ENCODE measurements at places on chromosomes 16 and 17.

DNA sequence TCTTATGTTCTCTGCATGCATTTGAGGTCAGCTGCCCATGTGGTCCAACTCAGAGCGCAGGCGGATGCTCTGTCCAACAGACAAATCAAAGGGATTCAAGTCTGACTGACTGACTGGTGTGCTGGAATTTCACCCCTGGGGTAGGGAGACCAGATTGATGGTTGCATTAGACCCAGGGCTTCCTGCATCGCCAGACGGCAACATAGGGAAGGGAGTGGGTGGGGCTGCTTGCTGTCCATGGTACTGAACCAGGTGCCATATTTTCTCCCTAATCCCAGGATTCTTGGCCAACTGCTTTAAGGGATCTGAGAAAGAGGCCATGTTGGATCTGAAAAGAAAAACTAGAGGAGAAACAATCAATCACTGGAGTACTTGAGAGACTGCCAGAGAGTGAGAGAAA is 332.0 kb downstream of the XYLT1 start:
- DNase-seq, result no peak

- DNase-seq, result no peak
Measured at GRCh38 chr16:88747588-88748301, 37.3 kb downstream of the PIEZO1 start.

- DNase-seq, result peak; percentile 72
Measured at GRCh38 chr16:56950881-56951771, 10.6 kb upstream of the CETP start.

GRCh38 chr16:19458722-19459379 is 41.2 kb downstream of the TMC5 start:
- no peak for DNase-seq

GRCh38 chr17:18190628-18191235 is 7.1 kb downstream of the ALKBH5 start:
- no peak for DNase-seq

DNA sequence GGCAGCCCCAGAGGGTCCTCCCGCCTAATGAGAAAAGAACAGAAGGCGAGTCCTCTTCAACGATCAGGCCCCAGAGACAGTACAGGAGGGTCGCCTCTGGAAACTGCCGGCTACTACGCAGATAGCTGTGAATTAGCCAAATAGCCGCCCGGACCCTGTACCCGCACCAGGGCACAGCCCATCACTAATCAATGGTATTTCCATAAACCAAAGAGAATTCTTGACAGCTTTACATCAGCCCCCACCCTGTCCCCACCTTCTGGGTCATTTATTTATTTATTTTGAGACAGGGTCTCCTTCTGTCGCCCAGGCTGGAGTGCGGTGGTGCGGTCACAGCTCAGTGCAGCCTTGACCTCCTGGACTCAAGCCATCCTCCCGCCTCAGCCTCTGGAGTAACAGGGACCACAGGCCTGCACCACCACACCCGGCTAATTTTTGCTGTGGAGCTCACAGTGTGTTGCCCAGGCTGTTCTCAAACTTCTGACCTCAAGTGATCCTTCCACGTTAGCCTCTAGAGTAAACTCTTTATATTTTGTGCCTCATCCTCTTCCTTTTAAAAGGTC is 805 bp upstream of the CLCN7 start:
- DNase-seq, result no peak

DNA sequence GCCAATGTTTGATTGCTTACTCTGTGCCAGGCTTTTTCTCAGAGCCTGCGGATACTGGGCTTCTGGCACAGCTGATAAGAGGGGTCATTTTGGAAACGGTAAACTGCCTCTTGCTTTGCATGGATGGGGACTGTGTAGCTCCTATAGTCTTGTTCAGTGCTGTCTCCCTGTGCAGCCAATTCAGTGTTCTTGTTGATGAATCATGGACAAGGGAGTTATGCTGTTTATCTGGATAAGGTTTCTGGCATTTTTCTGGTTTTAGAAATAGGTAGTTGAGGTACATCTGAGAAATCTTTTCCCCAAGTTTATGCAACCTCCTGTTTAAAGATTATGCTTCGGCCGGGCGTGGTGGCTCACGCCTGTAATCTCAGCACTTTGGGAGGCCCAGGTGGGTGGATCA is 16.7 kb upstream of the TANGO6 start:
- no peak for DNase-seq

- no peak for DNase-seq
Measured at GRCh38 chr16:50315346-50315997, 49.1 kb downstream of the ADCY7 start.

DNA sequence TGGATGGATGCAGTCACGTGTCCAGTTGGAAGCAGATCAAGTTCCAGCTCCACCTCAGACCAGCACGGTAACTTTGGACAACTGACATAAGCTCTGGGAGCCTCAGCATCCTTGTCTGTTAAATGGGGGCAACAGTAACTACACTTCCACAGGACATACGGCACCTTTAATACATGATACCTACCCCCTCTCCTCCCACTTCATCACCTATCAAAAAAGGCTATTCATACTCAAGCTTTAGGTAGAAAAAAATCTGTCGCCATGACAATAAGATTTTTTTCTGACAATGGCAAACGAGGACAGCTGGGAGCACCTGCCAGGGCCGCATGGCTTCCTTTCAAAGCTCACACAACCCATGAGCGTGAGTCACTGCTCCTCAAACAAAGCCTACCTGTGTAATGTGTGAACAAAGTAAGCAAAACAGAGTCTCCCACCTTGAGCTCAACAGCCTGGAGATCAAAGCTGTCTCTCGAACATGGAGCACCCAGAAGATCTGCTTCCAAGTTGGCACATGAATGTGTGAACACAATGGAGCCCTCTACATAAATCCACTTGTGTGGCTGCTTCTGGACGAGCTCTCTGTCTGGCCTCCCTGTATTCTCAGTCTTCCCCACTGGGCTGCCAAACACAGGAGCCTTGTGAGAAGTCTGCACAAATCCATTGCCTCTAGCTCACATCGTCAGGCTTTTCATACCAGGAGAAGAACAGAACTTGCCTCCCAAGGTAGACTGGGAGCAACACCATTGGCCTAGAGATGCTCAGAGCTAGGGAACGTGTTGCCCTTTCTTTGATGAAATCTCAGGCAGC is 459.7 kb downstream of the SOX9 start:
- no peak for DNase-seq

DNA sequence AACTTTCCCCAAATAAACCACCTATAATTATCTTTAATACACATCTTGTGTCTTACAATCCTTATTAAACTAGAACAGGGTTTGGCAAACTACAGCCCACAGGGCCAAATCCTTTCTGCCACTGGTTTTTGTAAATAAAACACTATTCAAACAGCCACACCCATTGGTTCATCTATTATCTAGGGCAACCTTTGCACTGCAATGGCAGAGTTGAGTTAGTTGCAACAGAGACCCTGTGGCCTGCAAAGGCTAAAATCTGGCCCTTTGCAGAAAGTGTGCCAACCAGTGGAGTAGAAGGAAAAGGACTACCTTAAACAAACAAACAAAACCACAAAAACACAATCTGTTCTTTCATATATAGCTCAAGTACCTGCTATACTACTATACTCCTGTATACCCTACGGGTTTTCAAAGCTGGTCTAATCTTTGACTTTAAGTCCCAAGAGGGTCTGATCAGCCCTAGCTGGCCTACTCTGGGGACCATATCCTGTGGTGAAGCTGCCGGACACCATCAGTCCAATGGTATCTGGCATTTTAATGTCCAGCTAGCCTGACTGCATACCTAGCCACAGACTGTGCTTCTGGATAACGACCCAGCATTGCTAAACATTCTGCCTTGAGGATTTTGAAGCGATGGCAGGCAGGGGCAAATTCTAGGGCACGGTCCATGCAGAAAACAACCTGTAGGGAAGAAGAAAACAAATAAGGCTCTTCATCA is 23.3 kb downstream of the CNP start:
- DNase-seq, result no peak

DNA sequence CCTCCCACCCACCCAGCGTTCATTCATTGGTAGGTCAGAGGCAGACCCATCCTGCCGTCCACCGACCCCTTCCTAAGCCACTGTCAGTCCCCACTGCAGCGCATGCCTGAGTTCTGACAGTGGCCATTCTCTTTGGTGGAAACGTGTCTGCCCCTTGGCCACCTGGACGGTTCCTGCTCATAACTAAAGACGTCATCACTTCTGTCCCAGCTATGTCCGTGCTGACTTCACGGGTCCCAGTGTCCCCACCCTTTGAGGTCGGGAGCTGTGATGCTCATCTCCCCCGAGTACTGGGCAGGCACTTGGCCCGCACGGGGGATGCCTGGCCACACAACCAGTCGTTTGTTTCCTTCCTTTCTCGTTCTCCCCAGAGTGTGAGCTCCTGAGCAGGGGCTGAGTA is 267.1 kb downstream of the C16orf95 start:
- DNase-seq, result no peak

DNA sequence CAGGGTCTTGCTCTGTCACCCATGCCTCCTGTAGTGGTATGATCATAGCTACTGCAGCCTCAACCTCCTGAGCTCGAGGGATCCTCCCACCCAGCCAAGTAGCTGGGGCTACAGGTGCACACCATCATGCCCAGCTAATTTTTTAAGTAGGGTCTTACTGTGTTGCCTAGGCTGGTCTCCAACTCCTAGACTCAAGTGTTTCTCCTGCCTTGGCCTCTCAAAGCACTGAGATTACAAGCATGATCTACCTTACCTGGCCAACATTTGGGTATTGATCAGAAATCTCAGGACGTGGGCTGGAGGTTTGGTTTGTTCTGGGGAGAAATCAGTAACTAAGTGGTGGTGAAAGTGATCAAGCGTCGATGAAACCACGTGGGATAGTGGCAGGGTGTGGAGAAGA is 4.1 kb downstream of the CHD9 start:
- no peak for DNase-seq

DNA sequence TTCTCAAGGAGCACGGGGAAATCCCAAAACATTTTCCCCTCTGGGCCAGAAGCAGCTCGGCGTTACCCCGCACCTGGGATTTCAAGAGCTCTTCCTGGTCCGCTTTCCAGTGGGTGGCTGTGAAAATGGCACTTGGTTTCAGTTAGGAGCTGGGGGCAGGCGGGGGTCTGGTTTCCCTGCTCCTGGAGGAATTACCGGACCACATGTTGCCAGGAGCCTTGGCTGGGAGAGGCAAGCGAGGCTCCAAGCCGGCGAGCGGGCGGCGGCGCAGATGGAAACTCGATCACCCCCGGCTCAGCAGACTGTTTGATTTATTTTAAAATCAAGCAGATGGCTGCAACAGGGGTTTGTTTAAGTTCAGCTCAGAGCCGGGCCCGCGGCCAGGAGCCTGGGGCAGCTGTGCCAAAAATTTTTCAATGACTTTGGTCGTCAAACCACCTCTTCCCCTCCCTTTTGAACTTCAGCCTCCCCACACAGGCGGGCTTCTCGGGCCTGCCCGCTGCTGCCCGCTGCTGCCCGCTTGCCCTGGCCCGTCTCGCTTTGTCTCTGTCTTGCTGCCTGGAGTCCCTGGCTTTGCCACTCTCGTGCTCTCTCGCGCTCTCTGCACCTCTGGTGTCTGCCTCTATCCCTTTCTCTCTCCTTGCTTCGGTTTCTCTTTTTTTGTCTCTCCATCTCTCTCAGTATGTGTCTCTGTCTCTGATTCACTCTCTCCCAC is 108.0 kb upstream of the CIBAR2 start:
- peak; percentile 71 for DNase-seq

DNA sequence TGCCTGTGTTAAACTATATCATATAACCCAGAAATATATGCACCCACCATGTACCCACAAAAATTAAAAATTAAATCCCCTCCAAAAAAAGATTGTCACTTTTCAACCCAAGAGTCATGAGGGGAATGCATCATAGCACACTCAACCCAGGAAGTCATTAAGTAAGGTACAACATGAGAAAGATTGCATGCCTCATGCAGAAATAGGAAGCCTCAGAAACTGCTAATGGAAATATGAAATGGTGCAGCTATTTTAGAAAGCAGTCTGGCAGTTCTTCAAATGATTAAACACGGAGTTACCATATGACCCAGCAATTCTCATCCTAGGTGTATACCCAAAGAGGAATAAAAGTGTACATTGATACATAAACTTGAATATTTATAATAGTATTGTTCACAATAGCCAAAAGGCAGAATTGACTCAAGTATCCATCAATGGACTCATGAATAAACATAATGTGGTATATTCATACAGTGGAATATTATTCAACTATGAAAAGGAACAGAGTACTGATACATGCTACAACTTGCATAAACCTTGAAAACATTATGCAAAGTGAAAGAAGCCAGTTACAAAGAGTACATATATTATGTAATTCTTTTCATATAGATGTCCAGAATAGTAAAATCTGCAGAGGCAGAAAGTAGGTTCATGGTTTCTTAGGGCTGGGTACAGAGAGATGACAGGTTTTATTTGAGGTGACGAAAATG is 70.4 kb downstream of the TMEM100 start:
- no peak for DNase-seq

- no peak for DNase-seq
Measured at GRCh38 chr17:13931800-13932460, 137.4 kb upstream of the COX10 start.

DNA sequence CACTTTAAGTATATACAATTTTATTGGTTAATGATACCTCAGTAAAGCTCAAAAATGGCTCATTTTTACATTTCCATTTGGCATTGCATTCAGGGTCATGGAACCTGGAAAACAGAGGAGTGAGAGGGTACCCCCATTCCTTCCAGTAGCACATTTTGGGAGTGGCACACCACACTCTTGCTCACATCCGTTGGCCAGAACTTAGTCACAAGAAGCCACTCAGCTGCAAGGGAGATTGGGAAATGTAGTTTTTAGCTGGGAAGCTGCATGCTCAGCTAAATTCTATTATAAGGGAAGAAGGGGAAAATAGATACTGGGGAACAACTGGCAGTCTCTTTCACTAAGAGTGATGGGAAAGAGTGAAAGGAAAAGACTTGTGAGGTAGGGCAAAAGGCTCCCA is 102.5 kb upstream of the TMEM97 start:
- no peak for DNase-seq

DNA sequence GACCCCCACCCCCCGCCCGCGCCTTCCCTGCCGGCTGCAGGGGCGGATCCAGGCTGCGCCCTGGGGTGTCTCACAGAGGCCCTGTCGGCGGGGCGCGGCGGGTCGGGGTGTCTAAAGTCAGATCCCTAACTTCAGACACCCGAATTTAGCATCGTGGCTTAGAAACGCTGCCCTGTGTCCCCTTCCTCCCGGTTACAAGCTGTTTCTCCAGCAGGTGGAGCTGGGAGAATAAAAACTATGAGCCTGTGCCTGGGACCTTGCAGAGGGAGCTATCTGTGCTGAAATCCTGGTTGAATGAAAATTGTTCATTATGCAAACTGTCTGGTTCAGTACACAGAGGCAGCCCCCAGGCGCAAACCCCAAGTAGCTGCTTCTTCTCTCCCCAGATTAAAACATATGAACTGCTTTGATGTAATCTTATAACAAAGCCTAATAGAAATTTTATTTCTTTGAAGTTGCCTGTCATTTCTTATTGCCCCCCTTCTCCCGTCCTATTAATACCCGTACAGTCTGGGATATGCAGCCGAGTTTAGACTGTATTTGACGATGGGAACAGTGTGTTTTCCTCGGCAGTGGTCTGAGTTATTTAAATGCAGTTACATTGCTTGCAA is 79.0 kb downstream of the RPA1 start:
- DNase-seq, result peak; percentile 73

DNA sequence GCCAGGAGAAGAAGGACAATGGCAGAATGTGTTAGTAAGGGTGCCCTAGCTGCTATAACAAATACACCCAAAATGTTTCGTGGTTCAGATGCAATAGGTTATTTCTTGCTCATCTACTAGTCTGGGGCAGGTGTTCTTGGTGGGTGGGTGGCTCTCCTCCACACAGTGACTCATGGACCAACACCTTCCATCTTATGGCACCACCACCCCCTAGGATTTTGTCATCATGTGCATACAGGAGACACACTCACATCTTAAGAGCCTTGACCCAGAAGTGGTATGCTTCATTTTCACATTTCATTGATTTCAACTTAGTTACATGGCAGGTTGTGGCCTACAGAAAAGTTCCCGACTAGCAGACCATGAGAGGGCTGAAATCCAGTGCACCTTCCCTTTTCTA is 114.7 kb downstream of the AMFR start:
- no peak for DNase-seq
